ENCODE measurements at places on chromosomes 16 and 17.

DNA sequence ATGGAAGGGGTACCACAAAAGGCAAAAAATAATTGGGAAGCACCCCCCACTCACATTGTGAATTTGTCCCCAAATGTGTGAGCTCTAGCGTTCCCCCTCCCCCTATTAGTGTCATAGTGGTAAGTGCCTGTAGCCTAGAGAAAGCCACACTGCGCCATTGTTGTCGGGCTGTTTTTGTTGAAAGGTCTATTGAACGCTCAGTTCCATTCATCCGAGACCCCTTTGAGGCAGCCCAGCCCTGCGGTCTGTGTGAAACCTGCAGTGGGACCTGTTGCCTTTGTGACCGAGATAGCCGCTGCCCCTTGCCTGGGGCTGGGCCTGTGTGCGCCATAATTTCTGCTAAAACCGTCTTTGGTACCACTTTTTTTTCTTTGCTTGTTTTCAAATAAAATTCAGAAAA is 3.0 kb downstream of the JPT2 start:
- DNase-seq: no peak

- no peak for DNase-seq
Observed at GRCh38 chr17:49227436-49228261, 2.9 kb downstream of the PHOSPHO1 start.

- no peak for DNase-seq
Observed at GRCh38 chr17:48064638-48065037, 16.5 kb downstream of the NFE2L1 start.

DNA sequence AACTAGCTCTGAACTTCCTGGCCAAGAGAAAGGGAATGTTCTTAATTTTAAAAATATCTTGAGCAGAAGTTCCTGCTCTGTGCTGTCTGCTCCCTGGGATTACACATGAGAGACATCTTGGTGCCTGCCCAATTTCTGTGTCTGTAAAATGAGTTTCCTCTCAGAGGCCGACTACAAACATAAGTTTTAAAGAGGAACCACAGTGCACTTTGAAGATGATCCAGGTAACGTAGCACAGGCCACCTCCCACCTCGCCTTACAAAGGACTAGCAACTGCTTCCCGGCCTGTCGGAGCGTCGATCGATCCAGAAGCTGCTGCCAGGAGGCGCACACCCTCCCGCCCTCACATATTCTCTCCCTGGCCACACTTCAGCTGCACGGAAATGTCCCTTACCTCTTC is 55.0 kb upstream of the ATP2A3 start:
- DNase-seq: no peak

- no peak for DNase-seq
Observed at GRCh38 chr17:64056269-64057005, 36.0 kb upstream of the ICAM2 start.

- no peak for DNase-seq
Observed at GRCh38 chr17:49249292-49249794, 18.8 kb upstream of the PHOSPHO1 start.

DNA sequence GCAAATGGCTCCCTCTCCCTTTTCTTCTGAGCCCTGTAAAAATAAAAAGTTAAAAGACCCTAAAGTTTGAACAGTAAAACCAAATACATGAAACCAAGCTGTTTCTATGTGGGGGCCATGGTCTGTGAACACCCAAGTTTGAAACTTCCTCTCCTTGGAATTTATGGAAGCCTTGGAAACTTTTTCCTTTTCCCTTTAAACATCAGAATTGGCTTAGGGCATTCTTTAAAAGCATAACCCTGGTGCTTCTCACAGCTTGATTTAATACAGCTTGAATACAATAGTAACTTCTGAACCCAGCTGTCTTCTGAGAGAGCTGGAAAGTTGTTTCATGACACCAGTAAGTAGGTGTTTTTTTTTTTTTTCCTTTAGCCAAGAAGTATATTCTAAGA is 26.5 kb downstream of the NKD1 start:
- DNase-seq: no peak

DNA sequence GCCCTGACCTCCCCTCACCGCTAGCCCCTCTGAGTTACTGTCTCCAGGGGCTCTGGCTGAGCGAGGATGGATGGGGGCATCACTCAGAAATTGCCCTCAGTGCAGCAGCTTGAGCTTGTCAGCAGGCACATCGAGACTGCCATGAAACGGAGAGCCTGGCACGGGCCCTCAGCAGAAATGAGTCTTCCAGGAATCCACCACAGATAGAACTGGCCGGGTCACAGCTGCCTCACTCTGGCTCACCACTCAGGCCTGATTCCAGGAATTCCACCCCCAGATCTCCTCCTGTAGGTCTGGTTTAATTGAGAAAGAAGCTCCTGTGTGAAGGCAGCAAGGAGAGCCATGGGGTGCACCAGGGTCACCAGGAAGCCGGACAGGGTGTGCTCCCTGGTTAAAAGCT is 85.5 kb downstream of the GSG1L start:
- DNase-seq: no peak

- DNase-seq: no peak
Observed at GRCh38 chr17:7083592-7083991, 3.5 kb upstream of the CLEC10A start.

GRCh38 chr17:49822829-49823228 is 25.0 kb downstream of the TAC4 start:
- no peak for DNase-seq
